ENCODE measurements at places on chromosomes 11 and 22.

GRCh38 chr11:115695677-115696364 lies 191.6 kb upstream of the CADM1 start:
- H3K36me3 ChIP-seq, result no peaks in the 10 kb centered on the region
- H3K4me3 ChIP-seq, result no peak overlapping the region
- no peaks in the 10 kb centered on the region for H3K27me3 ChIP-seq
- no peak for DNase-seq
- H3K4me1 ChIP-seq, result no peaks in the 10 kb centered on the region

DNA sequence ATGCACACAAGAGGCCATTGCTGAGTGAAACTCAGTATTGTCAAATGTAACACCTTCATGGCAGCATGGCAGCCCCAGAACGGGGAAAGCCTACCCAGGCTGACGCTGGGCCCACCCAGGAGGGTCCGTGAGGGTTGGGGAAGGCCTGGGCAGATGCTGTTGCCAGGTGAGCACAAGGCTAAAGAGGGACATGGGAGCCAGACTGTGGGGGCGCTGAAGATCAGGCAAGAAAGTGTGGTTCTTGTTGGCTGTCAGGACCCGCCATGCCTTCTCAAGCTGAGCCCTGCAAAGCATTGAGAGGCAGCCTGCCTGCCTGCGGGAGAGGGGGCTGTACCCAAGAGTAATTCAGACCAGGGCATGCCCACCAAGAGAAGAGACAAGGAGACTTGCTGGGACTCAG lies 85.0 kb upstream of the PITPNB start:
- H3K27ac ChIP-seq, result no peak overlapping the region
- no peaks in the 10 kb centered on the region for H3K36me3 ChIP-seq
- no peak overlapping the region for H3K4me3 ChIP-seq
- H3K27me3 ChIP-seq, result no peaks in the 10 kb centered on the region

DNA sequence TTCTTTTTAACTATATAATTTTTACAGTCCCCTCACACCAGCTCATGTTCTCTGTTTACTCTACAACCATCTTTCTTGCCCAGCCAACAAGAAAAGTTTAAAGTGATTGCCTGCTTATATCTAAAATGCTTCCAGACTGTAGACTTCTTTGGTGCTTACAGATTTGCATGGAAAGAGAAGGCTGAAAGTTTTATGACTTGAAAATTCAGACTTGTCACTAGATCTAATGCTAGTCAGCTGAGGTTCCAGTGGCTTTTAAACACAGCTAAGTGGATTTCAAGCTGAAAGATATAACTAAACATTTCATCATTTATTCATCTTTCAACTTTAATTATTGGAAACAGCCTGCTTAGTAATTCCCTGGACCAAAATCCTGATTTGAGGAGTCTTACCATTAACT lies 178.4 kb downstream of the NAV2 start:
- no peak overlapping the region for H3K4me3 ChIP-seq
- H3K27me3 ChIP-seq, result no peaks in the 10 kb centered on the region
- H3K36me3 ChIP-seq, result no peaks in the 10 kb centered on the region
- H3K4me1 ChIP-seq, result no peaks in the 10 kb centered on the region
- DNase-seq, result no peak

- DNase-seq, result no peak
- H3K36me3 ChIP-seq, result no peaks in the 10 kb centered on the region
- H3K27me3 ChIP-seq, result no peaks in the 10 kb centered on the region
- no peak overlapping the region for H3K27ac ChIP-seq
- no peaks in the 10 kb centered on the region for H3K4me1 ChIP-seq
- no peak overlapping the region for H3K4me3 ChIP-seq
Observed at GRCh38 chr11:97364047-97364446, 974.2 kb downstream of the JRKL start.

- no peaks in the 10 kb centered on the region for H3K27me3 ChIP-seq
- H3K4me3 ChIP-seq, result no peak overlapping the region
- DNase-seq, result no peak
- no peaks in the 10 kb centered on the region for H3K36me3 ChIP-seq
- no peak overlapping the region for H3K27ac ChIP-seq
- no peaks in the 10 kb centered on the region for H3K4me1 ChIP-seq
Observed at GRCh38 chr11:57379732-57380131, 1.2 kb downstream of the PRG3 start.

DNA sequence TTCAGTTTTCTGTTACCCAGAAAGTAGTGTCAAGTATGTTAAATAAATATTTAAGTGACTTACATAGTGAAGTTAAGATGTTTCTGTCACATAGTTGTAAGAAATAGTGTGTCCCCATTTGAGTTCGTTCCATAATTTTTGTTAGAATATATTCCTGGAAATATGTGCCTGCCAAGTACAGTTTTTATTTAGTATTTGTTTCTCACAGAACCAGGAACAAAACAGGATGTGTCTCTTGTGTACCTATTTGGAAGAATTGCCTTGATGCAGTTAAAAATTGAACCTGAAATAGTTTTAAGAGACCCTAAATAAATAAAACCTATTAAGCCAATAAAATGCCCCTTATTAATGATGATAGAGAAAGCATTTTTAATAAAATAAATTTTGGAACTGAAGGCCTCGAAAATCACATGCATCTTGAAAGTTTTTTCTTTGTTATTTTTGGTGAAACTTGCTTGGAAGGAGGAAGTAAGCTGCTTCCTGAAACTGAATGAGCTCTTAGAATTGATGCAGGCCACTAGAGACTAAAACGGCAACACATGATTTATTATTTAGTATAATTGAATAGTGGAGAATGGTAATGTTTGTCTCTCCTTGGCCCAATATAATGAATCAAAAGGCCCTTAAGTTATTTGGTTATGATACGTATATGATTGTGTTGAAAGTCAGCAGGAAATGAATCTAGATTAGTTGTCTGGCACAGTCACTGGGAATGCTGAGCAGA lies 55.9 kb downstream of the SWAP70 start:
- DNase-seq, result peak; percentile 78
- H3K4me3 ChIP-seq, result peak overlapping the region; percentile 13
- H3K36me3 ChIP-seq, result peaks cover 38% of the 10 kb centered on the region
- H3K27me3 ChIP-seq, result no peaks in the 10 kb centered on the region
- peaks cover 81% of the 10 kb centered on the region for H3K4me1 ChIP-seq

- no peaks in the 10 kb centered on the region for H3K27me3 ChIP-seq
- no peak overlapping the region for H3K4me3 ChIP-seq
- H3K4me1 ChIP-seq, result no peaks in the 10 kb centered on the region
- H3K36me3 ChIP-seq, result no peaks in the 10 kb centered on the region
- H3K27ac ChIP-seq, result no peak overlapping the region
Observed at GRCh38 chr11:124346311-124346955, 26.4 kb upstream of the OR8D2 start.

DNA sequence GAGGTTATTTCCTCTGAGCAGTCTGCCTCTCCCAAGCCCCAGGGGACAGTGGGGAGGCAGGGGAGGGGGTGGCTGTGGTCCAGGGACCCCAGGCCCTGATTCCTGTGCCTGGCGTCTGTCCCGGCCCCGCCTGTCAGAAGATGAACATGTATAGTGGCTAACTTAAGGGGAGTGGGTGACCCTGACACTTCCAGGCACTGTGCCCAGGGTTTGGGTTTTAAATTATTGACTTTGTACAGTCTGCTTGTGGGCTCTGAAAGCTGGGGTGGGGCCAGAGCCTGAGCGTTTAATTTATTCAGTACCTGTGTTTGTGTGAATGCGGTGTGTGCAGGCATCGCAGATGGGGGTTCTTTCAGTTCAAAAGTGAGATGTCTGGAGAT lies 3.1 kb downstream of the PIM3 start:
- H3K4me1 ChIP-seq, result peaks cover 37% of the 10 kb centered on the region
- H3K27me3 ChIP-seq, result no peaks in the 10 kb centered on the region
- no peak for DNase-seq
- peaks cover 15% of the 10 kb centered on the region for H3K36me3 ChIP-seq
- no peak overlapping the region for H3K4me3 ChIP-seq

- H3K27ac ChIP-seq, result no peak overlapping the region
- peaks cover 10% of the 10 kb centered on the region for H3K4me1 ChIP-seq
- no peak for DNase-seq
- H3K4me3 ChIP-seq, result no peak overlapping the region
Observed at GRCh38 chr11:46285594-46286033, 8.2 kb downstream of the CREB3L1 start.

- no peaks in the 10 kb centered on the region for H3K36me3 ChIP-seq
- H3K4me1 ChIP-seq, result no peaks in the 10 kb centered on the region
- no peak overlapping the region for H3K27ac ChIP-seq
- H3K4me3 ChIP-seq, result no peak overlapping the region
- no peaks in the 10 kb centered on the region for H3K27me3 ChIP-seq
Observed at GRCh38 chr11:12090061-12090591, 20.3 kb upstream of the MICAL2 start.

DNA sequence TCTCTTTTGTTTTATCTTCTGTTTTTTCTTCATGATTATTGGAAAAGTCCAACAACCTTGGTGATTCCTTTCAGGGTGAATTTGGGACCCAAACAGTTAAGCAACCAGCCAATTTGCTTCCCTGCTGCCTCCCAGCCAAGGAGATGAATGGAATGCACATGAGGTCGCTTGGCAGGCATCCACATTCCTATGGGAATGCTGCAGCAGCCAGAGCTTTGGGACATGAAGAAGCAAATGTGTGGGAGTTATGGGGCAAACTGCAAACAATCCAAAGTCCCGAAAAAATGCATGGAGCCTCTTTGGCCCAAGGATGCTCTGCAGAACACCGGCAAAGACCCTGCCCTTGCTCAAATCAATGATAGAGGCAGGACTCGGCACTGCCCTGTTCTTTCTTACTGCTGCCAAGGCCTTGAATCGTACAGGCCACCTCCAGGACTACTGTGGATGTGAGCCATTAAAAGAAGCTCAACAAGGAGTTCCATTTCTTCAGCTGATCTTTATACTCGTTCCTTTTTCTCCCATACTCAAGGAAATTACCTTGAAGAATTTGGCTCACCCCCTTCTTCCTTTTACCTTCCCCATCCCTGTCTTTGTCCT lies 117.3 kb upstream of the TEAD1 start:
- no peaks in the 10 kb centered on the region for H3K4me1 ChIP-seq
- H3K27ac ChIP-seq, result no peak overlapping the region
- DNase-seq, result no peak
- 0 out of 2 replicates have a peak, but pooled peaks cover 2% of the 10 kb centered on the region for H3K27me3 ChIP-seq
- H3K4me3 ChIP-seq, result no peak overlapping the region

- peak overlapping the region; percentile 78 for H3K27ac ChIP-seq
- no peaks in the 10 kb centered on the region for H3K27me3 ChIP-seq
- peak; percentile 66 for DNase-seq
- H3K4me1 ChIP-seq, result peaks cover 31% of the 10 kb centered on the region
- H3K36me3 ChIP-seq, result peaks cover 10% of the 10 kb centered on the region
Observed at GRCh38 chr22:20080776-20081654, 974 bp downstream of the DGCR8 start.

GRCh38 chr11:103552086-103552485 lies 442.9 kb downstream of the DYNC2H1 start:
- no peak overlapping the region for H3K27ac ChIP-seq
- DNase-seq, result no peak
- no peaks in the 10 kb centered on the region for H3K36me3 ChIP-seq
- H3K27me3 ChIP-seq, result no peaks in the 10 kb centered on the region
- no peak overlapping the region for H3K4me3 ChIP-seq

GRCh38 chr22:36933629-36934417 lies 20.4 kb downstream of the CSF2RB start:
- H3K27ac ChIP-seq, result no peak overlapping the region
- no peaks in the 10 kb centered on the region for H3K36me3 ChIP-seq
- DNase-seq, result no peak
- H3K4me3 ChIP-seq, result no peak overlapping the region

DNA sequence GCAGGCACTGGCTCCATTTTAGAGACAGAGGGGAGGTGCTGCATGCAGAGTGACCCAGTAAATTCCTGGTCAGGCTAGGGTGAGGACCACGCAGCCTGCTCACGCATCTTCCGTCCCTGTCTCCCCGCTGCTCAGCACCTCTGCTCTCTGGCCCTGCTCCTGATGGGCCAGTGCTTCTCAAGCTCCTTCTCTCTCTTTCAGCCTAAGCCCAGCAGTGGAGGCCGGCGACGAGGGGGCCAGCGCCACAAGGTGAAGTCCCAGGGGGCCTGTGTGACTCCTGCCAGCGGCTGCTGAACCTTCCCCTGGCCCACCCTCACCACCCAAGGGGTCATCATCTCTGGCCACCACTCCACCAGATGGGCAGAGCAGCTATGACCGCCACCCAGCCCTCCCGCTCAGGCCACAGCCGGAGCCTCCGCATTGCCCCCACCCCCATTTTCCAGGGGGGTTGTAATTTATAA lies 24.7 kb downstream of the GTPBP1 start:
- peaks cover 12% of the 10 kb centered on the region for H3K36me3 ChIP-seq
- DNase-seq, result no peak
- H3K27me3 ChIP-seq, result no peaks in the 10 kb centered on the region
- H3K4me3 ChIP-seq, result no peak overlapping the region
- H3K27ac ChIP-seq, result no peak overlapping the region

DNA sequence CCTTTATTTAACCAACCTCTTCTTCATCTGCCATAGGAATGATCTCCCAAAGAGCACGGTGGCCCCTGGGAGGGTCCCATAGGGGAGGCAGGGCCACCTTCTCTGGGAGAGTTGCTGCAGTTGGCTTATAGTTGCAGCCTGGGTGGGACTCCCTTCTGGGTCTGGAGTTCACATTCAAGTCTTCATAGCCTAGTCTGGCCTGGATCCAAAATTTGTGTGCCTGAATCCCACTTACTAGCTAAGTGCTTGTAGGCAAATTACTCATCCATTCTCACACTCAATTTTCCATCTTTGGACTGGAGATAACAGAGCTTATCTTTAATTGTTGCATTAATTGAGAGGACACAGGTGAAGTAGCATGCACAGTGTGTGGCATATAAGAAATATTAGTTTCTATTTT lies 163.6 kb downstream of the GRIK4 start:
- no peaks in the 10 kb centered on the region for H3K36me3 ChIP-seq
- H3K4me3 ChIP-seq, result no peak overlapping the region
- no peak for DNase-seq
- no peaks in the 10 kb centered on the region for H3K27me3 ChIP-seq
- no peaks in the 10 kb centered on the region for H3K4me1 ChIP-seq

DNA sequence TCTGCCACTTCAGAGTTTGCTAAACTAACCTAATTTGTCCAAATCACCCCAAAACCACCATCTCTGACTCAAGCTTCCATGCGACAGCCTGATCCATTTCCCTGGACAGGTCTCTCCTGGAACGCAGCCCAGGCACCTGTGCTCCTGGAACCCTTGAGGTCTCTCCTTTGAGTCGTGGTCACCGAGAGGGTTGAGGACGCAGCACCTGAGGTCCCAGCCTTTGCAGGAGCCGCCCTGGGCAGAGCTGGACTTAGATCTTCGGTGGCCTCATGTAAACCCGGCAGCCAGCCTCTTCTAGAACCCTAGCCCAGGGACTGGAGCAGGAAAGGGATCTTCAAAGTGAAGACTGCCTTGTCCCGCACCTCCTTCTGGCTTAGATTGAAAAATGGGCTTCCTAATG lies 37.6 kb downstream of the ASRGL1 start:
- H3K27ac ChIP-seq, result no peak overlapping the region
- no peak for DNase-seq
- no peaks in the 10 kb centered on the region for H3K4me1 ChIP-seq
- H3K27me3 ChIP-seq, result no peaks in the 10 kb centered on the region
- no peaks in the 10 kb centered on the region for H3K36me3 ChIP-seq
